ENCODE measurements at places on chromosomes 11 and 22. TPM values are rescaled to one million over a fixed set of nuclear protein-coding genes. Genes with fewer than 3 reads are reported as not detected.

Gene SLC37A4
- 14.5 TPM for total RNA-seq

Gene PANX2
- 0.35 TPM for total RNA-seq

Gene SLCO2B1
- total RNA-seq: 11.8 TPM

Gene VSIG2
- total RNA-seq: 1.9 TPM

Gene BANF1
- total RNA-seq: 20.3 TPM

Gene KCNQ1
- 3.8 TPM for total RNA-seq

Gene PYGM
- total RNA-seq: 8.8 TPM

Gene SIAE
- 3.2 TPM for total RNA-seq

GRCh38 chr11:45918962-45919675 is 1.4 kb upstream of the PEX16 start:
- DNase-seq: no peak

DNA sequence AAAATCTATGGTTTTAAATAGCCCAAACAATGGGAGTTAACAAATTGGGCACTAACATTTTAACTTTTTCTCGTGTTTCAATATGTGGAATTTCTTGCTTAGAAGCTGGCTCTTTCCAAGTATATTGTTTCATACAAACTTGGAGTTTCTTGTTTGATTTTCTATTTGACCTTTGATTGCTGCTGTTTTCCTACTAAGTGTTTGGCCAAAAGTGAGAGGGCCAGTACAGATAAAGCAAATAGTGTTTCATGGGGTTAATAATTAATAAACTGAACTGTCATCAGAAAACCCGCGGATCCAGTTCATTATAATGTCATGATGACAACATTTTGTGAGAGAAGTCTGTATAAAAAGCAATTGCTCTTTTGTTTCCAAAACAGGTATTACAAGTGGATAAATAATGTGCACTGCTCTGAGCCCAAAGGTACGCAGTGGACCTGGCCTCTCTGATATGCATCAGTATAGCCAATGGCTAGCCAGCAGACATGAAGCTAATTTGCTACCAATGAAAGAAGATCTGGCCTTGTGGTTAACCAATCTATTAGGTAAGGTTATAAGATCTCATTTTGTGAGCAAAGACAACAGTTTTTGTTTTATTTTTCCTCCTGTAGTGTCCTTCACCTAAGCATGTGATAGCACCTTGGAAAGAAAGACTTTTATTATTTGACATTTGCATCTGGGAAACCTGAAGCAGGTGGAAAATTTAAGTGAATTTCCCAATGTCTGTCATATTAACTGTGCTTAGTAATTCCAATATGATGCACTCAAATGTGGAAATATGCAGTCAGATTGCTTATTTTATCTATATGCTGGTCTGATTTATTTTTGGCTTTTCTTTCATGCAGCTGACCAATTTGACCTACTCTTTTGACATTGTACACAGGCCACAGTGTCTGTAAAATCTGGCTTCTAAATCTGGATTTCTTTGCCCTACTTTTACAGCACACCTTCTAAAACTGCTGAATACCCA is 8.3 kb downstream of the GAS2 start:
- DNase-seq: no peak

GRCh38 chr22:45462034-45462655 is 40.5 kb upstream of the FBLN1 start:
- no peak for DNase-seq

GRCh38 chr11:134364261-134364660 is 32.5 kb downstream of the GLB1L2 start:
- no peak for DNase-seq

- DNase-seq: no peak
Observed at GRCh38 chr11:130452176-130452575, 3.7 kb downstream of the ADAMTS15 start.

DNA sequence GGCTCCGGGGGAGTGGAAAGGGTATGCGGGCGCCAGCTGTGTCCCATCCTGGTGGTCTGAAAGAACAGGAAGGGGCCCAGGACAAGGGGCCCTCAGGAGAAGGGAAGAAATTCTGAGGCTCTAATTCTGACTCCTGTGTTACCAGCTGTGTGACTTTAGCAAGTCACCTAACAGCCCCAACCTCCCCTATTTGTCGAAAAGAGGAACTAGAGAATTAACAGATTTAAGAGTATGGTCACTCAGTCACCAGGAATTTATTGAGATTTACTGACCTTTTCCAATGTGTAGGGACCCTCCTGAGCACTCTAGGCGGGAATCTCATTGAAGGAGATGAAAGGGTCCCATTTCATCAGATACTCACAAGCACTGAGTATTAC is 14.6 kb downstream of the RPS6KA4 start:
- DNase-seq: no peak

DNA sequence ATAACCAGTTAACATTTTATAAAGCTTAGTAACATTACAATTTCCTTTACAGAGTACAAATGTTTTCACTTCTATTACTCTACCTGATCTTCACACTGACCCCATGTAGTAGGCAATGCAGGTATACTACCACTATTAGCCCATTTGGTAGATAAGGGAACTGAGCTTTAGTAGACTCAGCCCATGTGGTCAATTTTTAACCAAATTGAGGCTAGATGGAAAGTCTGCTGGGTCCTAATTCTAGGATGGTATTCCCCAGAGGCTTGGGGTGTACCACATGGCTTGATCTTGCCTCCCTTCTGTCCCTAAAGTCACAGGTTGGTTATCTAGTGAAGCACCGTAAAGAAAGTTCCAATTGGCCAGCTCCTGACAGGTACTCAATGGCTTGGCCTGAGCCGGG is 48.2 kb downstream of the NRXN2 start:
- DNase-seq: no peak

DNA sequence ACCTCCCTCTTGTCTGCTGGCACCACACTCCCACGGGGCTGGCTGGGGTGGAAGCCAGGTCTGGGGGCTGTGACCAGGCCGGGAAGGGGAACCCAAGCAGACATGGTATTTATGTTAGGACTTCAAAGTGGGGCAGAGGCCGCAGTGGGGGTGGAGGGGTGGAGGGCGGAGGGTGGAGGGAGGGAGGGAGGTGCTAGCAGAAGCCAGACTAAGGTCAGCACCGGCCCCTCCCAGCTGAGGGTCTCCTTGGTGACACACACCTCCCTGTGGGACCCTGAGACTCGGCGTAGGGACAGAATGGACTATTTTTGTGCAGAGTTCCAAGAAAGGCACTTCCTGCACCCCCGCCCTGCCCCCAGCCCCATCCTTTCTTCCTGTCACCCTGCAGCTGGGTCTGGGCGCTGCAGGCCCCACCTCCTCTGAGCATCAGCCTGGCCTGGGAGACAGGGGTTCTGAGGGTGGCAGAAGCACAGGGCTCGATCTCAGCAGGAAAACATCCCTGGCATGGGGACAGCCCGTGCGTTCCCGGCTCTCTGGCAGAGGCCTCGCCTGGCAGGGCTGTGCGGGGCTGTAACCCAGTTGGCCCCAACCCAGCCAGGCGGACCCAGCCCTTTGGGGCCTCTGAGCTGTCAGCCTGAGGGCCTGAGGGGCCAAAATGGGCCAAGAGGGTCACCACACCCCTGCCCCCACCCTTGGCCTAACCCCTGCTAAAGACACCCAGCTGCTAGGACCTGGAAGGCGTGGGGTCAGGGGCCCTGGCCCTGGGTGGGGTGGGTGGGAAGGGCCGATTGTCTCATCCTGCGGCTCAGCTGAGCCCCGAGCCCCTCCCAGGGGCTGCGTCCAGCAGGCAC is 9.6 kb upstream of the CD248 start:
- peak; percentile 53 for DNase-seq

GRCh38 chr11:17277024-17277584 is 565 bp downstream of the NUCB2 start:
- DNase-seq: no peak

DNA sequence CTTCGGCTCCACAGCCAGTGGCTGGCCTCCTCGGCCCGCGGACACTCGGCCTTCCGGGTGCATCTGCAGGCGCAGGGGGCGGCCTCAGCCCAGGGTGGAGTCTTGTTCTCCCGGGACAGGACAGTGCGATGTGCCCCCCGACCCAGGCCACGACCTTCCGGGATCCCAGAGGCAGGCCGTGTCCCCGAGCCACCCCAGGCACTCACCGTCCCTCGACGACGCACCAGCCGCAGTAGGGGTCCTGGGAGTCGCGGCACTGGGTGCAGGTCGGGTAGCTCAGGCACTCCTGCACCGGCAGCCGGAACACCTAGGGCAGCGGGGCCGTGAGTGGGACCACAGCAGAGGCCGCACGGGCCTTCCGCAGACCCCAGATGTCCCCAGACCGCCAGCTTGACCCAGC is 17.6 kb upstream of the MAPK11 start:
- DNase-seq: no peak

DNA sequence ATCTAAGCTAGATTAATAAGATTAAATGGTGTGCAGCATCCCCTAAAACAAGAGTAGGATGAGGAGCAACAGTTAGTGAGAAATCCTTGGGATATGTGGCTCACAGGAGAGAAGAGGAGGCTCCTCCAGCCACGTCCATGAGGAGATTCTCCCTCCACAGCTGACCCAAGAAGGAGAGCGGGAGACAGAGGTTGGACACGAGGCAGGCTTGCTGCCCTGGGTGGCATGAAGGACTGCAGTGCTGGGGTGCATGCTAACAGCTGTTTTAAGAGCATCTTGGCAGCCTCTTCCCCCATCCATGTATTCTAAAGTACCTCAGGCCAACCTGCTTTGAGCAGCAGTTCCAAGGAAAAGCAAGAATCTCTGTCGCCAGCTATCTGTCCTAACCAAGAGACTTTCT is 284.4 kb upstream of the B3GAT1 start:
- DNase-seq: no peak

- no peak for DNase-seq
Observed at GRCh38 chr11:119750056-119750455, 21.1 kb upstream of the NECTIN1 start.

- DNase-seq: no peak
Observed at GRCh38 chr22:49302530-49302929, 525.1 kb downstream of the BRD1 start.

GRCh38 chr22:22156716-22157347 is 87.8 kb upstream of the VPREB1 start:
- DNase-seq: no peak

DNA sequence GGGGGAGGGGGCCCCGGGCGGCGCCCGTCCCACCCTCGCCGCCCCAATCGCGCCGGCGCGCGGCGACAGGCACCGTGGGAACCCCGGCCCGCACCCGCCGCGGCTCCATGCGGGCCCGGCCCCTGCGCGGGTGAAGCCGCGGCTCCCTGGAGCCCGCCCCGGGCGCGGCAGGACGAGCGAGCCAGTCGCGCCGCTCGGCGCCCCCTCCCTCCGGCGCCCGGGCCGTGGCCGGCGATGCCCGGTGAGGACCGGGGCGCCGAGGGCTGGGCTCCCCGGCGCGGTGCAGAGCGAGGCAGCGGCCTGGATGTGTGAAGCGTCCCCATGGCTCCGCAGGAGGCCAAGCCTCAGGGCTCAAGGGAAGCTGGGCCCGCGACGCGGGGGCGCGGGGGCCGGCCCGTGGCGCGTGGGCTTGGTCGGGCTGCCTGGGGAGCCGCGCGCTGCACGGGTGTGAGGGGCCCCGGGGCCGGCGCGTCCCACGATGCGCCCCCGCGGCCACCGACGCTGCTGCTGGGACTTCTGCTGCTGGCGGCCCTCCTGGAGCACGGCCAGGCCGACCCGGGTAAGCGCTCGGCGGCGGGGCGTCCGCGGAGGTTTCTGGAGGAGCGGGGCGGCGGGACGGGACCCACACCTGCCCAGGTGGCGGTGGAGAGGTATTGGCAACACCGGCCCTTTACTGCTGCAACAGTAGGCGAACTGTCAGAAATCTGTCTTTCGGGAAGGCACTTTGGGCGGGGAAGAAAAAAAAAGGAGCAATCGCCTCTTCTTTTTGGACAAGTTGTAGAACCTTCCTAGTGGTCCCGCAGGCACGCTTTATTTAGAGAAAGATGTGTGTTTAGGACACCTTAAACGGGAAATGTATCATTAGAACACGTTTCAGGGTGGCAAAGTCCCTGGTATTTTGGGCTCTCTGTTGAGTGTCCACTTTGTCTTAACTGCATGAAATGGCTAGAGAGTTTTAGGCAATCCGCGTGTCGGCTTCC is 119.4 kb downstream of the HIPK3 start:
- DNase-seq: no peak

All from uterus (tissue), 4 donors.